ENCODE measurements at places on chromosomes 12 and 14.

GRCh38 chr12:95396849-95397468, 77.0 kb upstream of the METAP2 start:
- DNase-seq = no peak

GRCh38 chr14:73007835-73008234, 19.1 kb downstream of the ZFYVE1 start:
- no peak for DNase-seq

DNA sequence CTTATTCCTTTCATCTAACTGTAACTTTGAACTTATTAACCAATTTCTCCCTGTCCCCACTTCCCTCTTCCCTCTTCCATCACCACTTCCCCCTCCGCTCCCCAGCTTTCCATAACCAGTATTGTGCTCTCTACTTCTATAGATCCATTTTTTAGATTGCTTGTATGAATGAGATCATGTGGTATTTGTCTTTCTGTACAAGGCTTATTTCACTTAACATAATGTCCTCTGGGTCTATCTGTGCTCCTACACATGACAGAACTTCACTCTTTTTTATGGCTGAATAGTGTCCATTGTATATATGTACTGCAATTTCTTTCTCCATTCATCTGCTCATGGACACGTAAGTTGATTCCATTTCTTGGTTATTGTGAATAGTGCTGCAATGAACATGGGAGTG, 14.4 kb downstream of the ERP27 start:
- DNase-seq = no peak

DNA sequence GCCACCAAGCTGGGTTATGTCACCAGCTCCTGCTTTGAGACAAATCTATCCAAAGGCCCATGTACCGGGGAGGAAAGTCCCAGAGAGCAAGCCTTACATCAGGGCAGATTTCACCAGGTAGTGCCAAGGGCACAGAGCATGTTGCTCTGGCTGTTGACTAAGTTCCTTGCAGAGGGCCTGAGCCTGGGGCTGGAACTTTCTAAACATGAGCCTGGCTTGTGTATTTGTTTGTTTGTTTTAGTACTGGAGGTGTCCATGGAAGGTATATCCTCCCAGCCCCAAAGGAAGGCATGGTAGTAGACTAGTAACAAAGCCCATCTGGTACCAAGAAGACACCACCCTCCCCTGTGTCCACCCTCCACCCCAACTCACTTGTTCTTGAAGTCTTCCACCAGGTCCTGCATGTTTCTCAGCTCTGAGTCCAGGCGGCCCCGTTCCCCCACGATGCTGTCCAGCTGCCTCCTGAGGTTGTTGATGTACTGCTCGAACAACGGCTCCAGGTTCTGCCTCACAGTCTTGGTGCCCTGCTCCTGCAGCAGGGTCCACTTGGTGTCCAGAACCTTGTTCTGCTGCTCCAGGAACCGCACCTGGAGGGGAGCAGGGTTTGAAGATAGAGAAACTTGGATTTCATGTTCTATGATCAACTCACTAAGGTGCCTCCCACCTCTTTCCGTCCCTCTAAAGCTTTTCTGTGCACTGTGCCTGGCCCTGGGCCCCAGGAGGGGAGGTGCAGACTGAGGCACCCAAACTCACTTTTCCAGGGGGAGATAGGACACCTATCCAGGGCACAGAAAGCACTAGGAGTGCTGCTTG, 1.4 kb downstream of the KRT5 start:
- DNase-seq = no peak

GRCh38 chr12:107662484-107662883, 23.1 kb upstream of the PWP1 start:
- DNase-seq = no peak

GRCh38 chr12:97745406-97746101, 282.9 kb downstream of the RMST start:
- no peak for DNase-seq

GRCh38 chr14:59771577-59771976, 99.0 kb downstream of the RTN1 start:
- DNase-seq = no peak

- no peak for DNase-seq
These were observed 1127.9 kb downstream of the VRK1 start for GRCh38 chr14:97924922-97925613.

GRCh38 chr12:55997535-55997859, 421 bp downstream of the SUOX start:
- DNase-seq = no peak

GRCh38 chr14:68722968-68723566, 69.8 kb downstream of the ZFP36L1 start:
- no peak for DNase-seq

DNA sequence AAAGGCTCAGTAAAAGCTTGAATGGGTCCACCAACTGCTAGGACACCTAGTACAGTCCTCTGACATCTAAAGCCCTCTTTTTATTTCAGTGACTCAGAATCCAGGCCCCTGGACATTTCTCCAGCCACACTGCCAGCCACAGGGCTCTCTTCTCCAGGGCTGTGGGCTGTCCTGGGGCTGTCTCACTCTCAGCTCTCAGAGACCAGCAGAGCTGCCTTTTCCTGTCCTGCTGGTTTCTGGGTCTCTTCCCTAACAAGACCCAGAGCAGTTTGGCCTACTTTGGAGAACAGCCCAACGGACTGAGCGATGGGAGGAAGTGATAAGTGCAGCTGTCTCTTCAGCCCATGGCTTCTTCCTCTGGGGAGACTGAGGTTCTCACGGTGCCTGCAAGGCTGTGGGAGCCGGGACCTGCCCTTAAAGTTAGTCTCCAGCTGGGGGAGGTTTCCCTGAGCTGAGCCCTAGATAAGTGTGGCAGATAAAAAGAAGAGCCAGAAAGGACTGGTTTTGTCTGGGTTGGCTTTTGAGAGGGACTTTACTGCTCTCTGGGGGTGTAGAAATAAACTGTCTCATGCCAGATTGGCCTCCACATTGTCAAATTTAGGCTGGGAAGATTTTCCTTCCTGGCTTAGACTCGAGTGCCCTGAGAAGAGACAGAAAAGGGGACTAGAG, 979.8 kb downstream of the VRK1 start:
- no peak for DNase-seq

- no peak for DNase-seq
These were observed 143.0 kb downstream of the EMP1 start for GRCh38 chr12:13339538-13339937.

Data from Peyer's patch (tissue), 4 donors.